GM12878 (cell line): ENCODE measurements at places on chromosomes 7 and 10. TPM values are rescaled to one million over a fixed set of nuclear protein-coding genes. Genes with fewer than 3 reads are reported as not detected.

DNA sequence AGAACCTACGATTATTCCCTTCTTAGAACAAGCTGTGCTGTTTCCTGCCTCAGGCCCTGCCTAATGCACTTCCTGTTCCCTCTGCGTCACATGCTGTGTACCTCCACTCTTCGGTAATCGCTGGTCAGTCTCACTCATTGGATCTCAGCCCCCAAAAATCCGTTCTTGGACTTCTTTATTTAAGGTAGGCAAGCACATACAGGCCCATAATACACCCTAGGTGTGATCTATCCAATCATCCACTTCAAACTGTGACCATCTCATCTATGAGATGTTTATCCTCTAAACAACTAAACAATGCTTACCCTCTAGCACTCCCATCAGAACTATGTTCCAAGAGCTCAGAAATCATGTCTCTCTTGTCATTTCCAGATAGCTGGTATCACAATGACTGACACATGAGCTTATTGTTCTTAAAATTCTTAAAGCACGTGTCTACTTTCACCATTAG is 83.9 kb downstream of the CADPS2 start:
- H3K4me1 ChIP-seq = no peaks in the 10 kb centered on the region
- DNase-seq = no peak
- no peaks in the 10 kb centered on the region for H3K36me3 ChIP-seq
- H3K4me3 ChIP-seq = no peak overlapping the region
- no peaks in the 10 kb centered on the region for H3K27me3 ChIP-seq

KCNH2 gene
- total RNA-seq = 0.18 and 0.19 TPM in 2 replicates

DNA sequence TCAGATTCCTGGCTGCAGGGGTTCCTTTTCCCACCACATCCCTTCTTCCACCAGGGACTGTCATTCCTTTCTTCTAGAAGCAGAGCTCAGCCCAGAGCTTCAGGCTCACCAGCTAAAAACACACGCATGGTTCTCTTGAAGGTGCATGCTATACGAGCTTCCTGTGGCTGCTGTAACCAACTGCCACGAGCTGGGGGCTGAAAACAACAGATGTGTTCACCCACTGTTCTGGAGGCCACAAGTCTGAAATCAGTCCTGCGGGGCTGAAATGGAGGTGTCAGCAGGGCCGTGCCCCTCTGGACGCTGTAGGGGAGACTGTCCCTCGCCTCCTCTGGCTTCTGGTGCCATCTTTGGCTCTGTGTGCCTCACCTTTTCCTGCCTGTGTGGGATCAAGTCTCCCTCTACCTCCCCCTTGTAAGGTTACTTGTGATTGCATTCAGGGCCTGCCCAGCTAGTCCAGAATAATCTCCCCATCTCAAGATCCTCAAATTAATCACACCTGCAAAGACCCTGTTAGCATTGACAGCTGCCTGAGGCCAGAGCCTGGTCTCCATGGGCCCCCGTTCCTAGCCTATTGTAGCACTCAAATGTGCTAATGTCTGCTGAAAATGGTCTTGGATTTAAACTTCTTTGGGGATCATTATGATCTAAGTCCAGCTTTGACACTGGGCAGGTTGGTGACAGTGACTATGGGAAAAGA is 13.7 kb downstream of the RAB19 start:
- H3K27me3 ChIP-seq = no peaks in the 10 kb centered on the region; the same call in 1 of the 2 replicates
- H3K27ac ChIP-seq = no peak overlapping the region
- no peaks in the 10 kb centered on the region for H3K36me3 ChIP-seq
- no peaks in the 10 kb centered on the region for H3K4me1 ChIP-seq
- no peak overlapping the region for H3K4me3 ChIP-seq

TRIM73 gene
- total RNA-seq = 2.4 and 3.6 TPM in 2 replicates

GRCh38 chr7:117217106-117218035 is 105.5 kb downstream of the WNT2 start:
- no peaks in the 10 kb centered on the region; the same call in 1 of the 2 replicates for H3K4me1 ChIP-seq
- H3K27ac ChIP-seq = no peak overlapping the region
- no peak for DNase-seq
- no peak overlapping the region for H3K4me3 ChIP-seq
- peaks cover 12% of the 10 kb centered on the region for H3K36me3 ChIP-seq

DNA sequence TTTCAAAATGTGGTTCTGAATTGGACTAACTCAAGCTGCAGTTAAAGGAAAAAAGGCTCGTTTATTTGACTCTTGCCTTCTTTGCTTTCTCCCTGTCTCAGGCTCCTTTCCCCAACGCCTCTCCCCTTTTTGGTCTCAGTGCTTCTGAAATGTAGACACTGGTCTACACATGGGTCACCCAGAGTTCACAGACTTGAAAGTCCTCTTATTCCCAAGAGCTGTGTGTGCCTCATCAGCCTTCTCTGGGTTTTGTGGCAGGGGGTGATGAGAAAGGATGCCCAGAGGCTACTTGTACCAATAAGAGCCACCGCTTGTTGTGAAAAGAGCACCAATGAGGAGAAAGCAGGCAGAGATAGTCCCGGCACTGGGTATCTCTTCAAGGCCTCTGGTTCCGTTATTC is 125.7 kb downstream of the BICC1 start:
- DNase-seq = no peak
- no peak overlapping the region for H3K4me3 ChIP-seq
- H3K36me3 ChIP-seq = no peaks in the 10 kb centered on the region

DNA sequence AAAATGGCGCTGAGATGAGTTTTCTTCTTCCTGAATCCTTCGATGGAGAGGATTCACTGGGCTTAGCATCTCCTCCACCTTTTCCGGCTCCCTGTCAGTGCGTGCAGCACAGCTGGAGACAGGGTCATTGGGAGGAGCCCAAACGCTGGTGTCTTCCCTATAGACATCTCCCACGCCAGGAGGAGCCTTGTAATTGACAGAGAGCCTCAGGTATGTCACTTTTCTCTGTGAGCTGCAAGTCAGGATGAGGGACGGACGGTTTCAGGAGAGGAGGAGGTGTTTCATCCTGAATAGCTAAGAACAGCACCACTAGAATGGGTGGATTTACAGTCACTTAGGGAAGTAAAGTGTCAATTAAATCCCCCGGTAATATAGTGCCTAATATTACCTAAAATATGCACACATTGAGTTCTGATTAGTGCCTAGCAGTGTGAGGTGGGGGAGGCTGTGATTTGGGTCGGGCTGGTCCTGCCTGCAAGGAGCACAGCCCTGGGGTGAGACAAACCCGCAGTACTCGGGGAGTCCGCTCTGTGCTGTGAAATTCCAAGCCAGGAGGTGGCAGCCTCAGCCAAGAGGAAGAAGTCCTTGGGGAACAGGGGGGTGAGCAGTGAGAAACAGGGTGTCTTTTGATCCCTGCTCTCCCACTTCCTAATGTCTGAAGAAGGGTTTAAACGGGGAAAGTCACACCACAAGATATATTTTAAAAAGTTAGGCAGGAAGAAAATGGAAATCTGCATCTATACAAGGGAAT is 28.2 kb downstream of the IL15RA start:
- no peak for DNase-seq
- no peaks in the 10 kb centered on the region for H3K27me3 ChIP-seq
- H3K27ac ChIP-seq = no peak overlapping the region
- H3K4me3 ChIP-seq = no peak overlapping the region

MMD2 gene
- total RNA-seq = not detected in 2 replicates

UNCX gene
- total RNA-seq = not detected in 2 replicates

DNA sequence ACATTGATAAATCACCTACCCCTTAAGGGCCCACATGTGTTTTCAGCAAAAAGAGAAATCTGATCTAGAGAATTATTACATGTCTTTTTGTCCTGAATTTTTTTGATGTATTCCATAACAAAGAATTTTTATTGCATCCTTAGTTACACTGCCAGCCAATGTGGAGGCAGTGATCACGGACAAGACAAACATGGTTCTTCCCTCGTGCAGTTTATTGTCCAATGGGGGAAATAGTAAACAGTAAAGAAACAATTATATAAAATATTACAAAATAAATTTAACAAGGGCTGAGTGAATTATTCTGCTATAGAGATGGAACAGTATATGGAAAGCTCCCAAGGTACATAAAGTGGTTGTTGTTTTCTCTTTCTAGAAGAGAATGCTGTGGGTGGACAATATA is 2.0 kb downstream of the STEAP2 start:
- H3K27ac ChIP-seq = no peak overlapping the region
- H3K4me1 ChIP-seq = no peaks in the 10 kb centered on the region
- no peak for DNase-seq
- no peaks in the 10 kb centered on the region for H3K36me3 ChIP-seq
- H3K4me3 ChIP-seq = no peak overlapping the region

- no peaks in the 10 kb centered on the region for H3K36me3 ChIP-seq
- H3K4me3 ChIP-seq = no peak overlapping the region
- no peak overlapping the region for H3K27ac ChIP-seq
- no peak for DNase-seq
- H3K27me3 ChIP-seq = no peaks in the 10 kb centered on the region
Observed at GRCh38 chr7:122974229-122974628, 21.3 kb downstream of the TAS2R16 start.

NPY4R gene
- not detected in 2 replicates for total RNA-seq

DNA sequence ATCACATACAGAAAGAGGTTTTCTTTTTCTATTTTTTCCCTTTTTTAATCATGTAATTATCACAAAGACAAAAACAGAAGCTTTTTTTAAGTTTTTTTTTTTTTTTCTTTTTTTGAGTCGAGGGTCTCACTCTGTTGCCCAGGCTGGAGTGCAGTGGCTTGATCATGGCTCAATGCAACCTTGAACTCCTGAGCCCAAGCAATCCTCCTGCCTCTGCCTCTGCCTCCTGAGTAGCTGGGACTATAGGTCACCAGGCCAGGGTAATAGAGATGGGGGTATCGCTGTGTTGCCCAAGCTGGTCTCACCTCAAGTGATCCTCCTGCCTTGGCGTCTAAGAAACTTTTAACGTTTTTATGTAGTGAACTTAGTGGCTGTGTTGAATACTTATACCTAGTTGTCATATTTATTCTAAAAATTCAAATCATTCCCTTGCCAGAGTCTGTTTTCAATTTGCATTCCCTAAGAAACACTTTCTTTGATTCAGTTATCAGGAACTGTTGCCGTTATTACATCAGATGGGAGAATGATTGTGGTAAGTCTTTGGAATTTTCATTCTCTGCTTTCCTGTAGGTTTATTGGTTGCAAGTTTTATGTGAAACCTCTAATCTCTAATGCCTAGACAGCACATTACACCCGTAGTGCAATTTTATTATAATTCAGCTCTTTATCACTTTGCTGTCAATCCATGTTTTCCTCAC is 1.3 kb downstream of the LSM8 start:
- H3K4me1 ChIP-seq = no peaks in the 10 kb centered on the region
- DNase-seq = no peak
- peak overlapping the region; percentile 86 for H3K4me3 ChIP-seq
- no peaks in the 10 kb centered on the region for H3K36me3 ChIP-seq
- H3K27me3 ChIP-seq = no peaks in the 10 kb centered on the region

DNA sequence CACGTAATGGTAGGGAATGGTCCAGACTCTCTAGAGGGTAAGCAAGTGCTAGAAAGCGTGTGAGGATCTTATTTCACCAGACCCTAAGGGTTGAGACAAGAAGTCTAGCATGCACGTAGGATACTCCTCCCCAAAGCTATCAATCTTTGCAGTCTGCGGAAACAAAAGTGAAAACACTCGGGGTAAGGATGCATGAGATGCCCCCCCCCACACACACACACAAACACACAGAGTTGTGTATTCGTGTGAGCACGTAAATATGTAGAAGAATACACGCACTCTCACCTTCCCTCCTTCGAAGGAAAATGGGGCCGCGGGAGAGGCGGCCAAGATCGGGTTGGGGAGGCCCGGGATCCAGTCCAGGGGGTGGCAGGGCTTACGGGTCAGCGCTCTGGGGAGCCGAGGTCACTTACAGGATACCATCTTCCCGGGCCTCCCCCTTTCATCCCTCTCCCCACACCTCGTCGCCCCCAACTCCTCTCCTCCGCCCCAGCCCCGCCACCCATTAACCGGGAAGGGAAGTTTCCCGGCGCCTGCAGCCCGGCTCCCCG is 455 bp downstream of the CUL2 start:
- DNase-seq = no peak
- H3K4me1 ChIP-seq = peaks cover 4% of the 10 kb centered on the region; the same call in 1 of the 2 replicates
- H3K4me3 ChIP-seq = peak overlapping the region; percentile 79
- H3K27me3 ChIP-seq = no peaks in the 10 kb centered on the region
- H3K36me3 ChIP-seq = no peaks in the 10 kb centered on the region

- no peaks in the 10 kb centered on the region for H3K27me3 ChIP-seq
- H3K4me3 ChIP-seq = no peak overlapping the region
- no peaks in the 10 kb centered on the region; the same call in 1 of the 2 replicates for H3K36me3 ChIP-seq
- no peak for DNase-seq
Observed at GRCh38 chr10:84416245-84416555, 87.8 kb downstream of the CCSER2 start.
